RWPE1 (cell line): ENCODE measurements at places on chromosomes 12 and 14.

GRCh38 chr14:58736606-58737005, 98.8 kb downstream of the DACT1 start:
- DNase-seq, result no peak

DNA sequence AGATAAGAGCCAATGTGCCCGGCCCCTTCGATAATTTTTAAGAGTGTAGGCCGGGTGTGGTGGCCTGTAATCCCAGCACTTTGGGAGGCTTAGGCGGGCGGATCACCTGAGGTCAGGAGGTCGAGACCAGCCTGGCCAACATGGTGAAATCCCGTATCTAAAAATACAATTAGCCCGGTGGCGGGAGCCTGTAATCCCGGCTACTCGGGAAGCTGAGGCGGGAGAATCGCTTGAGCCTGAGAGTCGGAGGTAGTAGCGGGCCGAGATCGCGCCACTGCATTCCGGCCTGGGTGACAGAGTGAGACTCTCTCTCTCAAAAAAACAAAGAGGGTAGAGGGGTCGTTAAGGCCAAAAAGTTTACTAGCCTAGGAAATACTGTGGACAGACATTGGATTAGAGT, 2.6 kb downstream of the KRAS start:
- DNase-seq, result no peak

- no peak for DNase-seq
These were observed 75.6 kb downstream of the NEDD1 start for GRCh38 chr12:96982671-96983070.

DNA sequence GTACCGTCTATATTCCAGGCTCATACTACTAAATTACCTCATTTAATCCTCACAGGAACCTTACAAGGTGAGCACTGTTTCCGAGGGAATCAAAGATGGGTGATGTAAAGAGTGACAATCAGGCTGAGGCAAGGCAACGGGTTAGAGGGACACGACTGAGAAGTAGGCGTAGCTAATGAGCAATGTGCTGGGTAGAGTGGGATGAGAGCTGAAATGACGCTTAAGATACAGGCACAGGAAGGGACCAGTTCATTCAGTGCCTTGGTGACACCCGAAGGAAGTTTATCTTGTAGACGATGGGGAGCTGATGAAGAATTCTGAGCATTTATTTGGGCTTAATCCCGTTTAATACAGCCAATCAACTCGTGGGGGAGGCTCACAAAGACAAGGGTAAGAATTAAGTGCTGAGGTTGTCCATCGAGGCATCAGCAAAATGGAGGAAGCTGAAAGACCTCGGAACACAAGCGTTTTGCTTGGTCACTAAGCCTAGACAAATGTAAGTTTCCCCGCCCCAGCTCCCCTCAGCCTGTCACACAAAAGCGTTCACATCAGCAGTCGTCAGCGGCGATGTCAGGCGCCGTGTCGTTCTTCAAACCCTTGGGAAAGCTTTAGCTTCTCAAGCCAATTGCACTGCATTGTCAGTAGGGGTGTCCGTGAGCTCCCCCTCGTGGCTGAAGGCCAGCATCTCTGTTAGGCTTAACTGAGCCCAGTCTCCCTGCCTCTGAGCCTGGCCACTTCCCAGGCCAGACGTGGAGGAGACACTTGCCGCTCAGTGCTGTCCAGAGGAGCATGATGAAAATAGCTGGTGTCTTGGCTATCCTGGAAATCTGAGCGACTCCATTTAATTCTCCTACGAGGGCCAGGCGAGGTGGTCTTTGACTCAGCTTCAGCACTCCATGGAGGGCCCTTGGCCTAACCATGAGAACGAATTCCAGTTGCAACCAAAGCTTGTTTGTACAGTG, 288.5 kb upstream of the G2E3 start:
- DNase-seq, result peak; percentile 64

- DNase-seq, result no peak
These were observed 17.0 kb downstream of the SSPN start for GRCh38 chr12:26212396-26212795.

- DNase-seq, result no peak
These were observed 158.1 kb downstream of the FLRT2 start for GRCh38 chr14:85688006-85688405.

GRCh38 chr12:41264281-41264680, 76.2 kb downstream of the PDZRN4 start:
- peak; percentile 4 for DNase-seq

- no peak for DNase-seq
These were observed 3.2 kb downstream of the SUSD6 start for GRCh38 chr14:69614592-69614991.

GRCh38 chr14:37122288-37122687, 50.1 kb downstream of the SLC25A21 start:
- peak; percentile 72 for DNase-seq

GRCh38 chr14:92492258-92492657, 21.3 kb upstream of the RIN3 start:
- DNase-seq, result no peak

- no peak for DNase-seq
These were observed 3.5 kb downstream of the HMGA2 start for GRCh38 chr12:65827827-65828231.

DNA sequence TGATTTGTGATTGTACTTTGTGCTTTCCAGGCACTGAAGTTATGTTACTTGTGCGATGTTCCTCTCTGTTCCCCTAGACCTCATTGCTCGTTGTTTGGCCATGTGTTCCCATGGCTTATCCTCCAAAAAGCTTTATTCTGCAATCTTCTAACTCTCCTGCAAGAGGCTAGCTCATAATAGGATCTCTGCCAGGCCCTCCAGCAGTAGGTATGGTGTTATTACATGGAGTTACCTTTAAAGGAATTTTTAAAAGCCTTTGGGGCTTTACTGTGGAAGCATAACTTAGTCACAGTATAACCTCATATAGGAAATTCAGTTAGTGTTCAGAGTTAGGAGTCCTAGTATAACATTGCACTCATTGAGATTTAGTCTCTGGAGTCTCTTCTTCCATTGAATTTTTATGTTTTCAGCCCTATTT, 292.3 kb downstream of the RAD51B start:
- DNase-seq, result no peak

DNA sequence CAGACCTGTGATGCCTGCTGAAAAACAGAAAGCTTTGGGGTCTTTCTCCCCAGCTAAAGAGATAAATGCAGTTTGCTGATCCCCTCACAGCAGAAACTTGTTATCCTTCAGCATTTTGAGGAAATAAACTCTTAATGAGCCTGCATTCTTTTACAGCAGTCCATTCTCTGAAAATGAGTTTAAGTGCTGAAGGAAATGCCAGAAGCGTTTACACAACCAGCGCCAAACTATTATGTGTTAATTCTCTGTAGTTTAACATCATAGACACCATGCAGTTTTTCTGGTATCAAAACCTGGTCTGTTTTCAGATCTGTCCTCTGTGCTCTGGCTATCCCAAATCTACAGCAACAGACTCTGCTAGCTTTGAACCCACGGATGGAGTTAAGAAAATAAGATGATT, 291.3 kb downstream of the NPAS3 start:
- DNase-seq, result no peak

GRCh38 chr12:49553512-49554088, 14.3 kb downstream of the MCRS1 start:
- DNase-seq, result peak; percentile 70

DNA sequence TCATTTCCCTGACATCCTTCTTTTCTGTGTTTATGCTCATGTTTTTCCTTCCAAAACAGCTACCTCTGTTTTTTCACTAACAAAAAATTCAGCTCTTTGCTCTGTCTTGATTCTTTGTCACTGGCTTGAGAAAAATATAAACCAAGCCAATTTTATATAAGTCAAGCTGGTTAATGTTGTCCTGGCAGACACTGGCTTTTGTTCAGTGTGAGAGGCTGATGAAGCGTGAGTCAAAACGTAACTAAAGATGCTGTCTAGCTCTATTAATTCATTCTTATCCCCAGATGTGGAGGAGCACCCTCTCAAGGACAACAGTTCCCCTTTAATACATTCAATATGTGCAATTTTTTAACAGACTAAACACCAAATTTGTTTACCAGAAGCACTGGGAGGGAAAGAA, 15.8 kb downstream of the TSPAN8 start:
- no peak for DNase-seq

DNA sequence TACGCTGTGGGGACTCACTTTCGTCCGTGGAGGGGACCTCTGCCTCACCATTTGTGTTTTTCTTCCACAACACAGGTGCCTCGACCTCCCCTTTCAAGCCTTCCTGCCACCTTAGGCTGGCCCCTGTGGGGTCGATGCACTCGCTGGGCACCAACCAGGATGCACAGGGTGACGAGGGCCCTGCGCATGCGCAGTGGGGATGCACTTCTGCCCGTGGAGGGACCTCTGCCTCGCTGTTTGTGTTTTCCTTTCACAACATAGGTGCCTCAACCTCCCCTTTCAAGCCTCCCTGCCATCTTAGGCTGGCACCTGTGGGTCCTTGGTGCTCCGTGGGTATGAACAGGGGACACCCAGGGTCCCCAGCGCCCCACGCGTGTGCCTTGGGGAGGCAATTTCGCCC, 356.8 kb downstream of the ALG10 start:
- no peak for DNase-seq

GRCh38 chr12:25715102-25715501, 162.0 kb upstream of the LMNTD1 start:
- no peak for DNase-seq

GRCh38 chr12:113537751-113538087, 66.0 kb upstream of the LHX5 start:
- DNase-seq, result peak; percentile 21

- DNase-seq, result no peak
These were observed 63.6 kb downstream of the HELB start for GRCh38 chr12:66365718-66366490.

- DNase-seq, result no peak
These were observed 107.5 kb downstream of the SCARB1 start for GRCh38 chr12:124756166-124756565.

GRCh38 chr12:124720681-124721500, 142.8 kb downstream of the SCARB1 start:
- peak; percentile 52 for DNase-seq

- no peak for DNase-seq
These were observed 6.2 kb downstream of the RPL36AL start for GRCh38 chr14:49614196-49614595.

DNA sequence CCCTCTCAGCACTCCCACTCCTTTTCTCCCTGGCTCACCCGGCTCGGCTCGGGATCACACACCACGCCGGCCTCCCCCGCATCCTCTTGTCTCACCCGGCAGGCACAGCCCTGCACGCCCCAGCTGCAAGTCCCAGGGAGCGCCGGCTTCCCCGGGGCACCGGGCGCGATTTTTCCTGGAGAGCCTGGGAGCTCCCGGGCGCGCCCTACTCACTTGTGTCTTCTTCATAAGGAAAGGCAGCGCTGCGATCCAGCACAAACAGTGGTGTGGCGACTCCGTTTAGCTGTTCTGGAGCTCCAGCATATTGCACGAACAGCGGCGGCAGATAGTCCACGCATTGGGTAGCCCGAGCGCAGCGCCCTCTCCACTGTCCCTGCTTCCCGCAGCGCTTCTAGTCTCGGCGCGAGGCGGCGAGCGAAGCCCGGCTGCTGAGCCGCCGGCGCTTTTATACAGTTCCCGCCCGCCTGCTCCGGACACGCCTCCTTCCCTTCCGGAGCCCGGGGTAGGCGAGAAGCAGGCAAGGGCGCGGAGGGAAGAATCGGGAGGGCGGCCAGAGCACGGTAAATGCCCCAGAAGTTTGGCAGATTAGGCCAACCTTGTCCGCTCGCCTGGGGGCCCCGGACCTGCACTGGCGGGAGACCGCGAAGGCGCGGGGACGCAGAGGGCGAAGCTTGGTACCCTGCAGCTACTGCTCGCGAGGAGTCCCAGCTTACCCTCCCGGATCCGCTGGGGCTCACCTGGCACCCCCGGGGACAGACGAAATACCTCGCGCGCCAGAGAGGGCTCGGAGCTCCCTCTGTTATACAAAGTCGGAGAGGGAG, at the start of gene KITLG:
Gene KITLG (minus strand): TSS at position 421 of the 821 bp plus-strand sequence. CDS start 193 bp downstream, at position 228.
- peak; percentile 76 for DNase-seq

- DNase-seq, result no peak
These were observed 2.0 kb upstream of the ANKRD9 start for GRCh38 chr14:102511538-102511937.

DNA sequence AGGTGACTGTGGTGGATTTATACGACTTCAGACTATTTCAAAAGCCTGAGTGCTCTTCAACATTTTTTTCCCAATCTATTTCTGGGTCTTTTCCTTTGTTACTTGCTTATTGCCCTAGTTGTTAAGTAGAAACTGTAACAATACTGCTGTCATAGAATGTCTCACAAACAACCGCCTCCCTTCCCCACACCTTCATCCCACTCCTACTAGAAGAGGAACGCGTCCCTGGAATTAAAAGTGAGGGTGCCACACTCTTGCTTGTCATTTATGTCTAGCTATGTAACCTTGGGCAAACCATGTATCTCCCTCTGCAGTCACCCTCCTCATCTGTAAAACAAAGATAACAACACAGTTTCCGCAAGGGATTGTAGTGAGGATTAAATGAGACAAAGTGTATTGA, 8.6 kb downstream of the BRAP start:
- no peak for DNase-seq

DNA sequence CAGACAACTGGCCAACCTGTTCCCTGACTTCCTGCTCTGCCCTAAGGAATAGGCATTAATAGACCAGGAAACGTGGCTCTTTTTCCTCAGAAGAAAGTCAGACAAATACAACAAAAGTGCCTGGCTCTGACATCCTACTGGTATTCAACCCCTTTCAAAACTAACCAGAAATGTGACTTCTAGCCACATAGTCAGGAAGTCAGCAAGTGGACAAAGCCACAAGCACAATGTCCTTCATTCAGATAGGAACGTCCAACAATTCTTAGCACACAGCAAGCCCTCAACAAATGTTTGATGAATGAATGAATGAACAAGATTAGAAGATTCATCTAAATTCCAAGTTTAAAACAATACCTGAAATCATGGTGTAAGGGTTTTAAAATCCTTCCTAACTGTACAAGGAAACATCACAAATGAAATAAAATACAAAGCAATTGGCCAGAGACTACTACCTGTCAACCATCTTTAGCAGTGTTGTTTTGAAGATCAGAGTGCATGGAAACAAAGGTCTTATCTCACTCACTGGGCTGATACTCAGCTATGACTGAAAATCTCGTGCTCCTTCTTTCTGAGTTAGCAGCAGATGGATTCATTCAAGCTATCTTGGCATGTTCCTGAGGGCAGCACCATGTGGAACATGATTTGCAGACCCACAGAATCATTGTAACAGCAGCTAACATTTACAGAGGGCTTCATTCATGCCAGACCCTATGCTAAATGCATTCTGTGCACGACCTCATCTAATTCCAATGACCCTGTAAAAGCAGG, 16.5 kb downstream of the APPL2 start:
- no peak for DNase-seq

GRCh38 chr12:20280515-20280914, 87.8 kb upstream of the PDE3A start:
- no peak for DNase-seq

- DNase-seq, result peak; percentile 20
These were observed 71.8 kb downstream of the ZNF664 start for GRCh38 chr12:124044809-124045321.

DNA sequence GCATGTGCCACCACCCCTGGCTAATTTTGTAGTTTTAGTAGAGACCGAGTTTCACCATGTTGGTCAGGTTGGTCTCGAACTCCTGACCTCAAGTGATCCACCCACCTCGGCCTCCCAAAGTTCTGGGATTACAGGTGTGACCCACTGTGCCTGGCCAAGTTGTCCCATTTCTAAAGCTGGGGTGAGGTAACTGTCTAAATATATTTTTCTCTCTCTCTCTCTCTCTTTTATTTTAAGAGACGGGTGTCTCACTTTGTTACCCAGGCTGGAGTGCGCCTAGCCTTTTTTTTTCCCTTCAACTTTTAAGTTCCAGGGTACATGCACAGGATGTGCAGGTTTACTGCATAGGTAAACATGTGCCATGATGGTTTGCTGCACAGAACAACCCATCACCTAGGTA, 8.6 kb downstream of the ATF1 start:
- no peak for DNase-seq

- DNase-seq, result no peak
These were observed 418.9 kb downstream of the ZFP36L1 start for GRCh38 chr14:68373847-68374444.
